Motor neuron (in vitro differentiated cells): ENCODE measurements at places on chromosomes 7 and 10.

- ATAC-seq, result no peak
Measured at GRCh38 chr7:2808891-2809665, 35.0 kb downstream of the GNA12 start.

GRCh38 chr10:129653428-129653827 is 186.4 kb downstream of the MGMT start:
- ATAC-seq, result peak; percentile 51

- ATAC-seq, result no peak
Measured at GRCh38 chr7:126362746-126363145, 890.0 kb downstream of the GRM8 start.

- peak; percentile 58 for ATAC-seq
Measured at GRCh38 chr10:70478191-70479164, at the start of gene PALD1. PALD1 (plus strand) TSS chr10:70478767; CDS start chr10:70525952, 47,185 bp downstream.

DNA sequence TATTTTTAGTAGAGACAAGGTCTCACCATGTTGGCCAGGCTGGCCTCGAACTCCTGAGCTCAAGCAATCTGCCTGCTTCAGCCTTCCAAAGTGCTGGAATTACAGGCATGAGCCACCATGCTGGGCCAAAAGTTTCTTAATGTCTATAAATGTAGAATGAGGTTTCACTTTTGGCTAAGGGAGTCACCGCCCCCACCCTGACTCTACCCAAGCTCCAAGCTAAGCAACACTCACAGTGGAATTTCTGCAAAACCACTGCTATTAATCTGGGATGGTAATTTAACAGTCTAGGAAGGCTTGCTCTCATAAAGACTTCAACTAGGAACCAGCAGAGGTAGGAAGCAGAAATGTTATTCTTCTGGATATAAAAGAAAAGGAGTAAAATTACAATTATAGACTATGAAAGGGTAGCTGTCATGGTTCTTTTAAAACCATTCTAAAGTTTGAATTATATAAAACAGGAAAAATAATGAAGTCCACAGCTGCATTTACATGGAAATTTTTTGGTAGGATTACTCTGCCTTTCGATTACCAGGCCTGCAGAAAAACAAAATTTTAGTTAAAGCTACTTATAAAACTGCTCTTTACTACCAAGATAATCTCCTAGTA is 211.6 kb downstream of the SFMBT2 start:
- no peak for ATAC-seq

DNA sequence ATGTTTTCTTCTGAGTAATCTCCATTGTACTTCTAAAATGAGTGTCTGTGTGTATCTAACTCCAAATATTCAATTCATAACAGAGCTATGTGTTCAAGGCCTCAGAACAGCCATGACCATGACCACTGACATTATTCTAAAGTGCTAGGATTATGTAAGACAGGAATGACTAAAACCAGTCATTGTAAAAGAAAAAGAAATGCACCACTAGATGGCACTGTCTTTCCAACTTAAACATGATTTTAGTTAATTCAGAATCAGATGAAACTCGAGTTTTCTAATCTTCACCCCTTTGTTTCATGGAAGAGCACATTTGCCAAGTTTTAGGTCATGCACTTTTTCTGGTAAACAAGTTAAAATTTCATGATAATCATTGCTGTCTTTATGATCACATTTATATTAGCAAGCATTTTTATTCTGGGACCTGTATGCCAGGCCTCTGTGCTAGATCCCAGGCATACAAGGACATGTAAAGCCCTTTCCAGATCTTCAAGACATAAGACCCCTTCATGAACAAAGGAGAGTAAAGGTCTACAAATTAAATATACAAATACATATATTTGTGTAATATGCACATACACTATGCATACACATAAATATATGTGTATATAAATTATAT is 26.1 kb upstream of the RSU1 start:
- ATAC-seq, result peak; percentile 85

- ATAC-seq, result no peak
Measured at GRCh38 chr10:11515596-11516430, 95.6 kb downstream of the USP6NL start.

GRCh38 chr7:21580073-21580521 is 37.3 kb downstream of the DNAH11 start:
- ATAC-seq, result peak; percentile 91

- ATAC-seq, result no peak
Measured at GRCh38 chr10:94052866-94053791, 59.4 kb downstream of the PLCE1 start.

DNA sequence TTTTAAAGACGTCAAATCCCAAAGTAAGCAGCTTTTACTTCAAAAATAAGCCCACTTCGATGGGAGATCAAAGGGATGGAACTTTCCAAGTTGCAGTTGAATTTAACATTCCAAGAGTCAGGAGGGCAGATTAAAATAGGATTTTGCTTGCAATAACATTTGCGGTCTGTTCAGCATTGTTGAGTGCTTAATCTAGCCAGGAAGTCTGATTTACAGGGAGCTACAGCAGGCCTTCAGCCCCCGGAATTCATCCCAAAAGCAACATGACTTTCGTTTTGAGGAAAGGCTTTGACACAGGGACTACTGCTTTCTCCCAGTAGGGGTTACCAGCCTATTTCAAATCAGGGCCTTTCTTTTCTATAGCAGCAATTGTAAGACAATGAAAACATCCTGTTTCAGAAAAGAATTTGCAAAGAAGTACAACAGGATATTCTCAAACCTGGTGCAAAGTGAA is 279.6 kb upstream of the PITRM1 start:
- peak; percentile 50 for ATAC-seq

- ATAC-seq, result no peak
Measured at GRCh38 chr10:132973903-132974241, 31.5 kb upstream of the CFAP46 start.

DNA sequence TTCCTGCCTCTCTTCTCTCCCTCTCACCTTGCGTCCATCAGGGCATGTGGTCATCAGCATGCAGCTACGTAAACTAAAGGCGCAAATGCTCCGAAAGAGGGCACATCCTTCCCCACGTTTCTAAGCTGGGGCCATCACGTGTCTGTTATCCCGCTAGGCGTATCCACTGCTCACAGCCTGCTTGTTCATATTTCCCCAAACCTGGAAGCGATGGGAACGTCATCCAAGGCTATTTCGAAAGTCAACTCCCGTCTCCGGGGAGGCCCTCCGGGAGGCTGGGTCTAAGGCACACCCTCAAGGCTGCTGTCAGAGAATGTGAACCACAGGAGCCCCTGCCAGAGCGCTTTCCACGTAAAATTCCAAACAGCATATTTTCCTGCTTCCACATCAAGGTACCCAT is 199.2 kb downstream of the DIP2C start:
- ATAC-seq, result peak; percentile 44

GRCh38 chr10:5385224-5385623 is 19.4 kb downstream of the TUBAL3 start:
- ATAC-seq, result no peak

GRCh38 chr10:52779541-52780390 is 7.2 kb upstream of the MBL2 start:
- peak; percentile 74 for ATAC-seq

- peak; percentile 88 for ATAC-seq
Measured at GRCh38 chr10:43396928-43397624, 11.9 kb downstream of the HNRNPF start.

DNA sequence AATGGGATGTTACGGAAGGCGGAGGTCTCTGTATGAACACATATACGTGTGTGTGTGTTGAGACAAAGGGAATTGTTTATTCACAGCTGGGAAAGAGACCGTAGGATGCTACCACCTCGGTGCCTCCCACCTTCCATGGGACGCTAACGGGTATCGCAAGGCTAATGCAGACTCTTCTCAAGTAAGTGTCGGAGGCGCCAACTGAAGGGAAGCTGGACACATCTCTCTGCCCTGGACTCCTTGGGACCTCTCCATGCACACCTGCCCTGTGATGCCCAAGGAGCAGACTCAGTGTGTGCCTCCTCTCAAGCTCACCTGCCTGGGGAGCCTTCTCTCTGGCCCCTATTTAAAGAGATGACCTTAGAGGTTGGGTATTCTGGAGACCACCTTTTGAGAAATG is 230.9 kb downstream of the DNAJB6 start:
- ATAC-seq, result no peak

DNA sequence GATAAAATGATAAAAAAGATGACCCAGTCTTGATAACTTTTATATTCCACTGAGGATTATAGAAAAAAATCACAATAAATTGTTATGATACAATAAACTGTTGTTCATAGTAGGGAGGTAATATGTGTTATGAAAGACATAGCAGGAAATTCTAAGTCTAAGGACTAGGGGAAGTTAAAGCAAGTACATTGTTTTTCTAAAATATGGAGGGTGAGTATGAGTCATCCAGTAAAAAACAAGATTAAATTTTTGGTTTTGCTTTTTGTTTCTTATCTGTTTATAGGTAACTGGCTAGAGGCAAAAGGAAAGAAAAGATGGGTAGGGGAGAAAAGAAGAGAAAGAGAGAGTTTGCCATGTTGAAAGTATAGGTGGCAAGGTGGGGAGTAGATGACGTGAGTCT is 188.4 kb downstream of the POLR1F start:
- no peak for ATAC-seq

GRCh38 chr10:14056610-14057332 is 274.0 kb downstream of the FRMD4A start:
- ATAC-seq, result peak; percentile 88

DNA sequence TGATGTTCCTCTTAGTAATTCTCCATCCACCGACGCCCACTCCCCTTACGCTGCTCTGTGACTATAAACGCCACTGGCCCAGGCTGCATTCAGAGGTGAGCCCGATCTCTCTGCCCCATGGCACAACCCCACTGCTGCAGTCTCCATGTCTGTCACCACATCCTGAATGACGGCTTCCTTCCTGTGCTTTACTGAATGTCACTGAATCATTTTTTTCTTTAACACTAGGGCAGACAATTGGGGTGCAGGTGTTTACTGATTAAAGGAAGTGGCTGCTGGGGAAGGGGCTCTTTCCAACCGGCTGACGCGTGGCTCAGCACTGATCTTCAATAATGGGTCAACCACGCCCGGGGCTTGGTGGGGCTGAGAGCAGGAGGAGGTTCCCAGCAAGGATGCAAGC is 208.3 kb downstream of the USP6NL start:
- no peak for ATAC-seq

DNA sequence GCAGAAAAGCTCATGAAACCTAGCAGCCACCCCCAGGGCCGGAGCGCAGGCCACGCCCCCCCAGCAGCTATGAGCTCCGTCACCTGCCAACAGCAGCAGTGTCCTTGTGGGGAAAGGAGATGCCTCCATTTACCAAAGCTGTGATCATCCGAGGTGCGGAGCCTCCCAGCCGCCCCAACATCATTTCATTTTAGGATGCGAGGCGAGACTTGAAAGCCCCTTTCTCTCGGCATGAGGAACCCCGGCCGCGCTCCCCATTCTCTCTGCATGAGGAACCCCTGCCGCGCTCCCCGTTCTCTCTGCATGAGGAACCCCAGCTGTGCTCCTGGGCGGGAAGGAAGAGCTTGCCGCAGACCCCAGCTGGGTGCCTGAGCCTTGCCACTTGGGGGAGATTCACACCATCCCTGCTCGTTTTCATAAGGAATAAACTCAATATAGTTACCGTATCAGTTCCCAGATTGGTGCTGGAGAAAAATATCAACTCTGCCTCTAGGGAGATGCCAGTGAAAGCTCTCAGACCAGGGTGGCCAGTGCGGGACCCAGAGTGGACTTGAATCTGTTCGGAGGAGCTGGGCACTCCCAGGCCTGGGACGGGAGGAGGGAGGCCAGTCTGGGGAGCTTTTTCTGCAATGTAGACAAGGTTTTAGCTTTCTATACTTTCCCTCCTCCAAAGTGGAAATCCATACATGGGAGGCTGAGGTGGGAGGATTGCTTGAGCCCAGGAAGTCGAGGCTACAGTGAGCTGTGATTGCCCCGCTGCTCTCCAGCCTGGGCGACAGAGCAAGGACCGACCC is 35.0 kb downstream of the JAKMIP3 start:
- no peak for ATAC-seq
